ENCODE measurements at places on chromosomes 5 and 9.

- no peak for DNase-seq
Observed at GRCh38 chr9:76358628-76359280, 35.5 kb downstream of the RFK start.

- no peak for DNase-seq
Observed at GRCh38 chr5:104189031-104189430, 626.4 kb upstream of the NUDT12 start.

DNA sequence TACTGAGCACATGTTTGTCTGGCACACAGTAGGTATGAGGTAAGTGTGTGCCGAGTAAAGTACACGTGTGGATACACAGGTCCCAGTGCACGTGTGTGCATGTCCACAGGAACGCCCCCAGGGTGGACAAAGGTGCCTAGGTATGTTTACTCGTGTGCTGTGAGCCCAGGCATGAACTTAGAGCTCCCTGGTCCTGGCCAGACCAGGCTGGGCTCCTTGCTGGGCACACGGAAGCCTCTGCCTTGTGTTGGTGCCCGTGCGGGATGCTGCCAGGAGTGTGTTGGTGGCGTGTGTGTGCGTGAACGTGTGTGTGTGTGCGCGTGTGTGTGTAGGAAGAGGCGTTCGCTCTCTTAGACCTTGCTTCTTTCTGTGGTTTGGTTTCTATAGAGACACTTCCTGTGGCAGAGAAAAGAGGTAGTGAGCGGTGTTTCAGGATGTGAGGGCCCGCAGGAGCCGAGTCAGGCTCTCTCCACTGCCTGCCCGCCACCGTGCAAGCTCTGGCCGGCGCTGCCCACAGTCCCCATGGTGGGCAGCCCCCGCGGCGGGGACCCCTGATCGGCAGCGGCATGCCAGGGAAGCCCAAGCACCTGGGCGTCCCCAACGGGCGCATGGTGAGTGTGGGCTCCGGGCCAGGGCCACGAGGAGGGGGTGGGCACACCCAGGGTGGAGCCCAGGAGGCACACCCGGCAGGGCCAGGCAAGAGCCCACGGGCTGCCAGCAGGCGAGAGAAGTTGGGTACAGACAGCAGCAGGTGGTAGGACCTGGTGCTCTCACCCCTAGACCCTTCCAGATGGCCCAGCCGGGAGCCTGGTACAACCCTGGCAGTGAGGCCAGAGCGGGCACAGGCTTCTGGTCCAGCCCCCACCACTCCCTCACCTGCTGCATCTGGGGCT is at the start of gene RGS14:
RGS14 (plus strand) TSS at position 466 of the 893 bp plus-strand sequence; CDS start at position 567, 101 bp downstream.
- peak; percentile 42 for DNase-seq

- DNase-seq: no peak
Observed at GRCh38 chr5:79186021-79186420, 49.9 kb upstream of the JMY start.

- DNase-seq: no peak
Observed at GRCh38 chr9:5617749-5618148, 11.2 kb upstream of the RIC1 start.

GRCh38 chr9:127977009-127977883 is 3.5 kb downstream of the EEIG1 start:
- DNase-seq: no peak

- no peak for DNase-seq
Observed at GRCh38 chr9:2601785-2602378, 19.7 kb upstream of the VLDLR start.

All from activated T-cell treated with anti-CD3 and anti-CD28 coated beads for 4 hours (primary cell).